ENCODE measurements at places on chromosomes 2 and 18.

GRCh38 chr2:15797231-15797938 lies 143.0 kb upstream of the MYCN start:
- no peak for DNase-seq

DNA sequence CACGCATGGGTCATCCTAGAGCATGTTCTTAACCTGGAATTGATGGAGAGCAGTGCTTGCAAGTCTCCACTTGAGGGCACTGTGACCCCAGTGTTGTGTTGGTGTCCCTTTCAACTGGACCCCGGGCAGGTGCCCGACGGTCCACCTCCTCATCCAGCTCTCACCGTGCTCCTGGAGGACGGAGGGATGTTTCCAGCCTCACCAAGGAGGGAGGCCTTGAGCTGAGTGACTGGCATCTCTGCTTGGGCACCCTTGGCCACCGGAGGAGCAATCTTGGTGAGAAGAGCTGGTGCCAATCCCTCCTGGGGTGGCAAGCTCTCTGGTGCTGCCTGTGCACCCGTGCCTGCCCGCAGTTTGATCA lies 45.4 kb upstream of the ASB18 start:
- DNase-seq: peak; percentile 1

GRCh38 chr2:126790987-126791780 lies 107.5 kb upstream of the TEX51 start:
- no peak for DNase-seq

DNA sequence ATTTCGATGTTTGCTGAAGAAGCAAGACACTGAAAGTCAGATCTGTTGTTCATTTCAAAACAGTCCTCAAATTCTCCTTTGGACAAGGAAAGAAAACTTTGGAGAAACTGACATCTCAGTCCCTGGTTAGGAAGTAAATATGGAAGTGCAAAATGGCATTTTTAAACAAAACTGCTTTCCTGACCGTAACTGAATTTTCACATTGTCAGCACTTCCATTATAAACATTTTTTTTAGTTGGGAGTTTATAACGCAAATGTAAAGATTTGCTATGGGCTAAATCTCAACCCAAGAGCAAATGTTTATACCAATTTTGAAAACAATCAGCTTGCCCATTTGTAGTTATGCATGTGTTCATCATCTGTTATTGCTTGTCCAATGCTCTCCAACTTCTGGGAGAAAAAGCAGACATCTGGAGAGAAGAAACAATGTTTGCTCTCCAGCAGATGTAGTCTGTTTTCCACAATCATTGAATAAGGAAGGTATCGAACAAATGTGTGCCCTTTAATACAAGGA lies 520.1 kb downstream of the ARHGAP15 start:
- no peak for DNase-seq

GRCh38 chr2:170243118-170243837 lies 65.3 kb downstream of the MYO3B start:
- DNase-seq: no peak

GRCh38 chr2:68879296-68879695 lies 8.1 kb upstream of the BMP10 start:
- DNase-seq: no peak

DNA sequence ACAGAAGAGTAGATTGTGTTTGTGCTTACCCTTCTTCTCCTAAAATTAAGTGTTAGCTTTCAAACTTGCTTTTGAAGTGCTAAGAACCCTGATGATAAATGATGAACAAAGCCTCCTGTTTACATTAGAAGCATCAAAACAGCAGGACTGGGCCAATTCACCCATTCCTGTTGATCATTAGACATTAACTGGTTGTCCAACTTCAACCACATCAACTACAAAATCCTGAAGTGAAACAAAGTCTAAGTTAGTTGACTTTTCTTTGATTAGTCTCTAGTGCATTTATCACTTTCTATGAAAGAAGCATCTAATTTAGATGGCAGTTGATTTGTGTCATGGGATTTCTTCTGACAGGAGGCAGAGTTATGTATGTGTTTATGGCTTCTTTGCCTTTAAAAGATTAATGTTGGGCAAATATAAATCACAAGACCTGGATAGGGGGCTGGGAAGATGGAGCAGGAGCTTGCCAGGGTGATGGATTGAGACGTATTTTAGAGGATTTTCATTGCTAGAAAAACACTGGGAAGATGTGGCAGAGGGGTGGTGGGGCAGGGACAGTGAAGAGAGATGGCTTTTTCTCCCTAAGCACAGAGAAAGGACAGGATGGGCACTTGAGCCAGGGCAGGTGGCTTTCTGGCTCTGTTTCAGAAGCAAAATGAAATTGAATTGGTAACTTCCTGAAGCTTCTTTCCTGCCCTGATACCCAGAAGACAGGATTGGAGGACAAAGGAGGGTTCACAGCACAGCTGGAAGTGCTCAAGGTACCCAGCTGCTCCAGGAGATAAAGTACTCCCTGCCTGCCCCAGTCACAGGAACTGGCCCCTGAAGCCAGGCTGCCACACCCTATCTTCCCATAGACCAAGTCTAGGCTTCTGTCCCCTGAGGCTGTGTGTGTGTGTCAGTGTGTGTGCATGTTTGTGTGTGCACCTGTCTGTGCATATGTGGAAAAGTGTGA lies 20.5 kb downstream of the GYPC start:
- no peak for DNase-seq

Data from cerebellar cortex (tissue), 1 donor.